Esophagus mucosa (tissue), 1 donor: ENCODE measurements at places on chromosomes 3 and 15.
A peak's percentile ranks its signal among the peaks of the same experiment; 100 is the strongest.

- no peak for ATAC-seq
Observed at GRCh38 chr3:123020709-123021108, 6.9 kb downstream of the SEMA5B start.

GRCh38 chr3:37326144-37326543 is 151.8 kb upstream of the LRRFIP2 start:
- no peak for ATAC-seq

DNA sequence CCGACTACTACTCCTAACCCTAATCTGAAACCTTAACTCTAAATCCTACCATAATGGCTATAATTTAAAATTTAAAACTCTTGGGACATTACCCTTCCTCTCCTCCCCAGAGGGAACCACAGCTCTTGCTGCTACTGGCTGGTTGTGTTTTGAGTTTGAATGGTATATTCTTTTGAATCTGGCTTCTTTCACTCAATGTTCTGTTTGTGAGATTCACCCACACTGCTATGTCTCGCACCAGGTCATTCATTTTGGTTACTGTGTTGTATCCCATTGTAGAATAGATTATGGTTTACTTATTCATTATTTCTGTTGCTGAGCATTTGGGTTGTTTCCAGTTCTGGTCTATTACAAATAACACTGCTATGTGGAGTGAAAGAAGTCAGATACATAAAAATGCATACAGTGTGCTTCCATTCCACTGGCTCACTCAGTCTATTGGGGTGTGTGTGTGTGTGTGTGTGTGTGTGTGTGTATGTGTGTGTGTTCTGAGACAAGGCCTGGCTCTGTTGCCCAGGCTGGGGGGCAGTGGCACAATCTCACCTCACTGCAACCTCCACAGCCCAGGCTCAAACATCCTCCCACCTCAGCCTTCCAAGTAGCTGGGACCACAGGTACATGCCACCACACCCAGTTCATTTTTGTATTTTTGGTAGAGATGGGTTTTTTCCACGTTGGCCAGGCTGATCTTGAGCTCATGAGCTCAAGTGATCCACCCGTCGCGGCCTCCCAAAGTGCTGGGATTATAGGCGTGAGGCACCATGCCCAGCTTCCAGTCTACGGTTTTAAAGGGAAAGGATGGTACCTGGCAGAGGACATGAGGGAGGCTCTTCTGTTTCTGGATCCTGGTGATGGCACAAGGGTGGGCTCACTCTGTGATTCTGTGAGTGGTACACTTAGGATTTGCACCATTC is 19.2 kb upstream of the SYNM start:
- ATAC-seq = no peak

DNA sequence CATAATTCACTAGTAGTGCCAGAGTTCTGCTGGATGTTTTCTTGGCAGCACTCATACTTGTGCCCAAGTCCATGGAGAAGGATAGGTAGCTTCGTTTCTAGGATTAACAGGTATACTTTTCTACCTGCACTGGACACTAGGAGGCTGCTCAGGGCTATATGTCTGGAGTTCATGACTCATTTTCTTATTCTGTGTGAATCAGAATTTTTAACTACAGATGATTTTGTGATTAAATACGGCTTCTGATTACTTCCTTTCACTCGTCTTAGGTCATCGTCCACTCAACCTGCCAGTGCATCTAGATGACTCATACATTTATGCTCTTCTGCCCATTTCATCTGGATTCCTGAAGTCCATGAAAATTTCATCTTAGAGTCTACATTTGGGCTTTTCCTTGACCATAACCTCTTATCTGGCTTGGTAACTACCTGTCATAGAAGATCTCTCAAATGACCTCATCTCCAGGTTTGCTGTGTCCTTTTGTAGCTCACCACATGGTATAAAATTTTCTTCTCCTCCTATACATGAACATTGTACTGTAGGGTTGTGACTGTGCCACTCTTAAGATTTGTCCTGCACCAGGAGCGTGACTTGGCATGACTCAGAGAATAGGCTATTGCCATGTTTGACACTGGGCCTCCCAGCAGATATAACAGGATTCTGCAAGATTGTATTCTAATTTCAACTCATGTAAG is 66.7 kb upstream of the GCSAM start:
- peak; percentile 49 for ATAC-seq

DNA sequence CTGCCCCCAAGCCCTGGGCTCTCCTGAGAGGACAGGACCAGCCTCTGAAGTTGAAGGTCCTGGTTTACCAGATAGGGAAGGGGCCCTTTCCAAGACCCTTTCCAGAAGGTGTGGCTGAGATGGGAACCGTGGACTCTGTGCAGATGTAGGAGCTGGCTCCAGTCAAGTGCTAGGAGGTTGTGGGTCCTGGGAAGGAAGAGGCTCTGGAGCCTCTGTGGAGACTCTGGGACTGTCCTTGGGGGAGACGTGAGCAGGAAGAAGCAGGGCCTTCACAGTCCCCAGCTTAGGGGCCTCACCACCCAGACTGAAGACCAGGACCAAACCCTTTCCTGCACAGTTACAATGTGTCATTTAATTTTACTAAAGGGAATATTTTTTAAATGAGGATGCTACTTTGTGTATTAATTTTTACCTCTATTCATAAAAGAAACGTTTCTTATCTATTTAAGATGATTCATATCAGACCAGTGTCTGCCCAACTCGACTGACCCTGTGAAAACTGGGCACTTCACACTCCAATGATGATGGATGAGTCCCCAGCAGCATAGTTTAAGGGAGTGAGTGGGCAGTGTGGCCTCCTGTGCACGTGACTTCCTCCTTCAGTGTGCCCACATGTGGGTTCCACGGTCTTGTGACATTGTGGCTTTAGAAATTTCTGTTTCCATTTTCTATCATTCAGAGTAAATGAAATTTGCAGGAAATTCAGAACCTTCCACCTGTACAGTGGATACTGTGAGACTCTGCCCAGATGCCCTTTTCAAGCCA is 10.9 kb downstream of the CCR5AS start:
- peak; percentile 28 for ATAC-seq
